Erythroblast (primary cell): ENCODE measurements at places on chromosomes 12 and 14.

GRCh38 chr12:71476513-71476912, 36.9 kb downstream of the LGR5 start:
- no peak for DNase-seq

DNA sequence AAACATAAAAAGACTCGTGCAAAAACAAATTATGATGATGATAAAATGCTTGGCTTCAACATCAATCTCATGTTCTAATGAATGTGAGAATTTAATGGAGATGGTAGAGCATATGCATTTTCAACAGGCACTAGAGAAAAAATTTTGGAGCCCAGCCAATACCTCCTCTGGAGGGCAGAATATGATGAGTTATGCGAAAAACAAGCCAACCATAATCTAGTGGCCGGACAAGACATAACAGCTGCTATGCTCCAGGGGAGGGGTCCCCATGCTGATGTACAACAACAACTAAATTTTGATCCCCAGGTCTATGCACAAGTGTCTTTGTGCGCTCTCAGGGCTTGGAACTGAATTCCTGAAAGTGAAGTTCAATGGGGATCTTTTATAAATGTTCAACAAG, 1197.5 kb downstream of the LRFN5 start:
- DNase-seq, result no peak

DNA sequence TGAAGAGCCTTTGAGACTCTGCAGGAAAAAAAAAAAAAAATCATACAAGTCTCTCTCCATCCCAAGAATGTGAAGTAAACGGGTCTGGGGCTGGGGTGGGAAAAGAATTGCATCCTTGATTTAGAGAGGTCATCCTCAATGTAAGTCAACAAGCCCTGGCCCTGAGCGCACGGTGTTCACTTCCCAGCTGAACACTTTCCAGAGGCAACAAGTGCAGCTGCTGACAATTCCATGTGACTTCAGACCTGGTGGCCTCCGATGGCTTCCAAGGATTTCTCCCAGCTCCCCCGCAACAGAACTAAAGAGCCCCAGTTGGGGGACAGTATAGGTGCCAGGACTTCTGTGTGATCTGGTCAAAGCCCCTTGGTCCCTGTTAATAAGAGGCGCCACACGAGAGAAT, 2.4 kb downstream of the RILPL1 start:
- no peak for DNase-seq

DNA sequence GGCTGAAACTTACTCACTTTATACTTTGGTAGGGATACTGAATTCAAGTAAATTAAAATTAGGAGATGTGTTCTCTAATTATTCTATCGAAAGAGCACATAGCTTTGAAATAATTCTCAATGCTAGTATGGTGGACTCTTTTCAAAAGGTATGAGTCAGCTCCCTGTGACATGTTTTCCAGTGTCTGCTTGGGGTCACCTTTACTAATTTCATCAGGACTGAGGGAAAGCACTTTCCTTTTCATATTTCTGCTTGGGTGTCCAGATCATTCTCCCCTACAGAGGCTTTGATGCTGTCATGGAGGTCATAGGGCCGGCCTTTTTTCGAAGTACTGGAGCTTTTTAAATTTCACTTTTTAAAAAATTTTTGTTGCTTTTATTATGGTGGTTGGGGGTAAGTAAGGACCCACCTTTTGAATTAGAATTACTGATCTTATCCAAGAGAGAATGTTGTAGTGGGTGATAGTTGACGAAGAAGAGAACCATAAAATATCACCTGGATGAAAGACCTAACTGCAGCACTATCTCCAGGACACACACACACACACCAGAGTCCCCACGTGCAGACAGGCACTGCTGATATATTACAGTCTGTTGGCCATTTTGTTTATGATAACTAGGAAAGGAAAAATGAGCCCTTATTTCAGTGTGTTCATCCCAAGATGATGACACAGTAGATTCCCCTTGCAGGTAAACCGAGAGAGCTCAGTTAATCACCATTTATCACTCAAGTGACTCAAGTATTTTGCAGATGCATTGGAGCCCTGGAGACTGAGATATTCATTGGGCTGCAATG, 558.6 kb downstream of the DIO2 start:
- DNase-seq, result no peak

DNA sequence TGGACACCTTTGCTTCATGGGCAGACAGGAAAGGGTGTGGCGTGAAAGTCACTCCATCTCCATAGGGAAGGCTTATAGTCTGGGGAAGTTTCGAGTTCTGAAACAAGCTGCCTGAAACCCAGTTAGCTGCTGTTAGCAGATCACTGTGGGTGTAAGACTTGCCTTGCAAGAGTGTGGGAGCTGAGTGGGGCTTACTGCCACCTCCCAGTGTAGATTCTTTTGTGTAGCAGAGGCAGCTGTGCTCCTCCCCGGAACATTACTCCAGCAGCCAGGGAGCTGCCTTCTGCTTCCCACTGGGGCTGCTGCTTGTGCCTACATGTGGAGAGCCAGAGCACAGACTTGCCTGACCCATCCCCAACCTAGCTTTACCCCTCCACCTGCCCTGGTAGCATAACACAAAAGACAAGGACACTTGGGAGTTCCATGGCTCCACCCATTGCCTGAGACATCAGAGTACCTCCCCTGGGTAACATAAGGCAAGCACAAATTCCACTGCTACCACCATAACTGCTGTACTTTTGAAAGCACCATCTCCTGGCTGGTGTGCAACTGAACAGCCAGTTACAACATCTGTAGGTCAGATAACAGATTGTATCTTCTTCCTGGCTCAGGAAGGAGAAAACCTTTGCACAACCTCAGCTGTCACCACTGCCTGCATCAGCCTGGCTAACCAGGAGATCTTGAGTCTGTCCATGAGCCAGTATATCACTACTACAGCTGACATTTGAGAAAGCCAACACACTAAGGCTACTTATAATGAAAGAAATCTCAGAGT, 69.5 kb downstream of the ADAMTS20 start:
- no peak for DNase-seq

DNA sequence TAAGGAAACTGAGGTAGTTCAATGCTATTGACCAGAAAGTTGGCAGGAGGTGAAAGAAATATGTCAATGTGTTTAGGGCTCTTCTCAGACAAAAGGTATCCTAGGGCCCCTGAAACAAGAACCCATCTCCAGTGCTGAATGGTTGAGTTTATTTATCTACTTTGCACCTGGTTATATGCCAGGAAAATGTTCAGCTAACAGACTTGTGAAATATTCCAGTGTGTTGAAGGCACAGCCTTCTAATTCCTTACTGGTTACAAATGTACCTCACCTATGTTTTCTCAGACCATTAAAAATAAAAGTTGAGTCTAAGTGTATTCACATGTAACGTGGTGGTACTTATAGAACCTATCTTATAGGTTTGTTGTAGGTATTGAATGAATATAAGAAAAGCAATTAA, 511.7 kb upstream of the SEL1L start:
- no peak for DNase-seq

DNA sequence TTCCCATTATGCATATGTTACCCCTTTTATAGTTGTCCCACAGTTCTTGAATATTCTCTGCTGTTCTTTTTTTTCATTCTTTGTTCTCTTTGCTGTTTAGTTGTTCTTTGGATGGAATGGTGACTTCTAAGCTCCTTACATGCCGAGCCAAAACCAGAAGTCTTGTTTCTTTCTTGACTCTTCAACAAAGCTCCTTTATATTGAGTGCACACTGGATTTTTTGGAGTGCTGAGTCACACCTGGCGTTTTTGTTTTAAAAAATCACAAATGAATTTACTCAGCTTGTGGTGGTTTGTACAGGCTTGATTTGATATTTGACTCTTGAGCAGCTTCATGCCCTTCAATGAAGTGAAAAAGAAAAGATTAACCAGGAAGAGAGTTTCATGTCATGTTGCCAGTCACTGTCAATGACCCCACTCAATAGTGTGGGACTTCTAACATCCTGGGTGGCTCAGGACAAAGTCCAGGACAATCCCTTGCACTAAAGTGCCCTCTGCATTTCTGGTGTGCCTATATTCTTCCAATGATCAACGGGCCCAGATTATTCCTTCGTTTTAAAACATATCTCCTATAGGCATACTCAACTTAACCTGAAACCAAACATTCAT, 112.4 kb upstream of the SLC38A4 start:
- DNase-seq, result no peak

GRCh38 chr14:88063811-88064210, 58.9 kb downstream of the GPR65 start:
- no peak for DNase-seq

GRCh38 chr14:65846196-65846868, 433.8 kb downstream of the FUT8 start:
- DNase-seq, result no peak

DNA sequence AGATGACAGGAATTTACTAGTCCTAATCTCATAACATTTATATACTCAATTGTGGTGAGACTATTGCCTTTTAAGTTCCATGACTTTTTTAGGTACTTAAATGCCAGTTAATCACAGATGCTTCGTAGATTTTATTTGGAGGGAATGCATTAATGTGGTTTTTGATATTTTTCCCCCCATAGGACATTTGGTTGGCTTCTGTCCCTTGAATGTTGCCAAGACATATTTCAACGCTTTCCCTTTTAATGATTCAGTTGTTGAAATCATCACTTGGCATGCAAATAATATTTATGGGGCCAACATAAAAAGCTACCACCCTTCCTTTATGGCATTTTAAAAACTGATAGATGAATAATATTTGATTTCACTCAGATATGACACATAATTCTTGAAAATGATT, 172.1 kb downstream of the ACSS3 start:
- DNase-seq, result no peak

DNA sequence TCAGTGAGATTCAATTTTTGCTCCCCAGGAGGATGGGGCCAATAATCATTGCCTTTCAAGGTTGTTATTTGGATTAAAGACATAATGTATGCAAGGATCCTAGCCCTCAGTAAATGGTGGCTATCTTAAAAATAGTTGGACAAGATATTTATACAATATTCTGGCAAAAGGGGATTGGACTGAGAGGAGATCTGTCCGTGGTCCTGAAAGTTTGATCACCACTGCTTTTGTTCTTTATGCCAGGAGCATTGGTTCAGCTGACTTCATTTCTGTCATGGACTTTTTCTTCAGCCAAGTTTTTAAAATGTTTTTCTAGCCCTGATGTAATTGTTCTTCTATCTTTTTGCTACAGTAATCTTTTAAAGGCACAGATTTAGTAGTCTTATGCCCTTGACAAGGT, 70.2 kb upstream of the TCL1A start:
- DNase-seq, result peak; percentile 19

DNA sequence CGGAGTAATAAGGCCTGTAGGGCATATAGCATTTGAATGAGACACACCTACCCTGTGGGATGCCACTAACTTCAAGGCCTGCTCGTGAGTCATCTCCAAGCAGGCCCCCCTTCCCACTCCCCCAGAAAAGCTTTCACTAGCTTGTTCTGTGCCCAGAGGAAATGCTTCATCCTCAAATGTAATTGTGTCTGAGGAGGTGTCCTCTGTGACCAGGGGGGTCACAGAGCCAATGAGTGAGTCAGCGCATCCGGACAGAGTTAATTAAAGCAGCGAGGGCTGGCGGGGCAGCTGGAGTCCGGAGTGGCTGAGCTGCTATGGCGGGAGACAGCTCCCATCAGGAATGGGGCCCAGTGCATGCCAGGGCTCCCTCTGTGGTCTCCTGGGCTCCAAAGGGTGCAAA, 27.0 kb upstream of the ESRRB start:
- no peak for DNase-seq

DNA sequence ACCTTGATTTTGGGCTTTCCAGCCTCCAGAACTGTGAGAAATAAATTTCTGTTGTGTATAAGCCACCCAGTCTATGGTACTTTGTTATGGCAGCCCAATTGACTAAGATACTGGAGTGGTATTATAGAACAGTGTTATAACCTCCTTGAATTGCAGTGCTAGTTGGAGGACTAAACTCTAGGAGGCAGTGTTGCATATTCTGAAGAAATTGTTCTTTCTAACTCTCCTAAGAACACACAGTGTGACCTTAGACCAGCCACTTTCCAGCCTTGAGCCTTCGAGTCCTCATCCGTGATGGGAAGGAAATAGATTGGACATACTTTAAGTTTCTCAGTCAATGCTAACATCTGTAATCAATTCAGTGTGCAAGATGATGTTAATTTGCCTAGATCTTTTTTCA, 22.4 kb upstream of the LRRC10 start:
- peak; percentile 48 for DNase-seq

GRCh38 chr12:30792648-30793499, 38.1 kb upstream of the CAPRIN2 start:
- DNase-seq, result no peak

DNA sequence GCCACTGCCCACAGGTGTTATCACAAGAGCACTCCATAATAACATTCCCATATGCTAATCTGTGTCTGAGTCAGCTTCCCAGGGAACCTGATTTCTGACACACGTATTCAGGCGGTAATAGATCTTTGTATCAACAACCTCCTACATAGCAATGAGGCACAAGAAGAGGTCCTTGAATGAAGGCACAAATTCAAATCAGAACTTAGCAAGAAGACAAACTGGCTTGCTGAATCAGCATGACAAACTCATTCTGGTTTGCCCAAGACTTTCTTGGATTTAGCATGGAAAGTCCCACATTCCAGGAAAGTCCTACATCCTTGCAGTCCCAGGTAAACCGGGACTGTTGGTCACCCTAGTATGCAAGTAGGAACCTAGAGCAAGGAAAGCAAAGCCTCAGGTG, 33.9 kb upstream of the RNU6-7 start:
- no peak for DNase-seq

GRCh38 chr14:82987502-82988124, 1454.0 kb upstream of the SEL1L start:
- DNase-seq, result no peak

GRCh38 chr12:25705261-25705660, 152.2 kb upstream of the LMNTD1 start:
- no peak for DNase-seq

- no peak for DNase-seq
These were observed 570 bp upstream of the MRPS35 start for GRCh38 chr12:27709932-27710591.

DNA sequence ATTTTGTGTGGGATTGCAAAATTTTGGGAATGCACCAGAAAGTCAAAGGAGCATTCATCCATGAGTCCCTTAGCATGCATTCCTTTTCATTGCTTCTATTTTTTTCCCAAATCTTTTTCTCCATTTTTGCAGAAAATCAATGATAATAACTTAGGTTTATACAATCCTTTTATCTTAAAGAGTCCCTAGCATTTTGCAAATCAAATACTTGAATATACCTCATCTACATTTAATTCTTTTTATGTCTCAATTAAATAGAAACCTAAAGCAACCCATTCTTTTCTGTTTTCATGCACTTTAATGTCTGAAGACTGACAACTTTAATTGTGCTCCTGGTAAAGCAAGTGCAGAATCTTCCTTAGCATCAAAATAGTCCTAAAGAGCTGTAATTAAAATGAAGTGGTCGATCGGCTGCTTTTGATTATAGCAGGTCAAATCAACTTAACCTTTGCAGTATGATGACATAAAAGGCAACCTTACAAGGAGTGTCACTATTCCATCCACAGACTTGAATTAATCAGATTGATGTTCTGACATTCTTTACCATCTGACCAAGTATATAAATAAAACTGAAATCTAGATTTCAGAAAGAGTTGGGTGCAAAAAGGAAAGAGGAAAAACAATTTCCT, 168.4 kb downstream of the ALG10B start:
- DNase-seq, result no peak

GRCh38 chr14:73211251-73212040, 25.9 kb upstream of the PAPLN start:
- DNase-seq, result no peak

- no peak for DNase-seq
These were observed 169.4 kb upstream of the GARIN2 start for GRCh38 chr14:67019796-67020195.

GRCh38 chr12:80715713-80716249, 931 bp upstream of the MYF5 start:
- DNase-seq, result no peak

GRCh38 chr14:94089479-94089878, 8.4 kb downstream of the IFI27L1 start:
- DNase-seq, result no peak
